ENCODE measurements at places on chromosomes 6 and 20.
A peak's percentile ranks its signal among the peaks of the same experiment; 100 is the strongest.

GRCh38 chr6:28263922-28264321 is 3.0 kb upstream of the ZSCAN26 start:
- H3K27ac ChIP-seq = no peak overlapping the region
- H3K4me3 ChIP-seq = no peak overlapping the region
- H3K27me3 ChIP-seq = peaks cover 52% of the 10 kb centered on the region
- H3K36me3 ChIP-seq = no peaks in the 10 kb centered on the region

- no peak overlapping the region for H3K4me3 ChIP-seq
- no peaks in the 10 kb centered on the region for H3K27me3 ChIP-seq
- H3K27ac ChIP-seq = peak overlapping the region; percentile 6
- H3K4me1 ChIP-seq = peaks cover 20% of the 10 kb centered on the region
- no peak for DNase-seq
Measured at GRCh38 chr20:32731882-32732266, 11.4 kb downstream of the COMMD7 start.

- no peaks in the 10 kb centered on the region for H3K27me3 ChIP-seq
- peak within 1 kb of the TSS; percentile 55 for H3K27ac ChIP-seq
- no peak for DNase-seq
- H3K4me3 ChIP-seq = no peak within 1 kb of the TSS
- no peaks in the 10 kb centered on the region for H3K36me3 ChIP-seq
Measured at GRCh38 chr20:36645998-36646397, at the start of gene SLA2. SLA2 (minus strand) TSS chr20:36646196; CDS start chr20:36641335, 4,861 bp downstream.

- H3K27me3 ChIP-seq = no peaks in the 10 kb centered on the region
- DNase-seq = peak; percentile 60
- H3K4me3 ChIP-seq = no peak overlapping the region
- no peaks in the 10 kb centered on the region for H3K36me3 ChIP-seq
Measured at GRCh38 chr6:71349395-71349794, 60.8 kb downstream of the OGFRL1 start.

- peaks cover 5% of the 10 kb centered on the region for H3K36me3 ChIP-seq
- DNase-seq = no peak
- H3K27ac ChIP-seq = no peak overlapping the region
- no peaks in the 10 kb centered on the region for H3K27me3 ChIP-seq
Measured at GRCh38 chr6:11214901-11215300, 17.6 kb downstream of the NEDD9 start.

DNA sequence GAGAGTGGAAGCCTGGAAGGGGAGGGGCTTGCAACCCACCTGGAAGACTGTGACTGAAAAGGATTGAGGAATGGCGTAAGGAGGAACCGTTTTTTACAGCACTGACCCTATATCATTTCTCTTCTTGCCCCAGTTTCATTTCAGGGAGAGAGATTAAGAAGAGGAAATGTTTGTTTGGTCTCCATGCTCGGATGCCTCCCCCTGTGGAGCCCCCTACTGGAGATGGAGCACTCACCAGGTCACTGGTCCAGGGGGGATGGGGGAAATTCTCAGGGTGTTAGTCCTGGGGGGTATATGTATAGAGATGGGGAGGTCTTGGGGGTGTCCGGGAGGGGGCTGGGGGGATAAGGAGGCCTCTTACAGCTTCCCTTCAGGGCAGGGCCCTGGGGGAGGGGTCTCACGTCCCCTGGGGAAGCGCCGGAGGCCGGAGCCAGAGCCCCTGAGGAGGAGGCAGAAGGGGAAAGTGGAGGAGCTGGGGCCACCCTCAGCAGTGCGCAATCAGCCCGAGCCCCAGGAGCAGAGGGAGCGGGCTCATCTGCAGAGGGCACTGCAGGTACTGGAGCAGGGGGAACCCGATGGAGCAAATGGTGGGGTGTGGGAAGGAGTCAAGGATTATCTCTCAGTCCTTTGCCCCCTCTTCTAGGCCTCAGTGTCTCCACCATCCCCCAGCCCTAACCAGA is 3.2 kb downstream of the CUTA start:
- H3K27ac ChIP-seq = peak overlapping the region; percentile 42
- peaks cover 44% of the 10 kb centered on the region for H3K4me1 ChIP-seq
- peak; percentile 67 for DNase-seq
- H3K4me3 ChIP-seq = peak overlapping the region; percentile 17
- H3K27me3 ChIP-seq = no peaks in the 10 kb centered on the region

DNA sequence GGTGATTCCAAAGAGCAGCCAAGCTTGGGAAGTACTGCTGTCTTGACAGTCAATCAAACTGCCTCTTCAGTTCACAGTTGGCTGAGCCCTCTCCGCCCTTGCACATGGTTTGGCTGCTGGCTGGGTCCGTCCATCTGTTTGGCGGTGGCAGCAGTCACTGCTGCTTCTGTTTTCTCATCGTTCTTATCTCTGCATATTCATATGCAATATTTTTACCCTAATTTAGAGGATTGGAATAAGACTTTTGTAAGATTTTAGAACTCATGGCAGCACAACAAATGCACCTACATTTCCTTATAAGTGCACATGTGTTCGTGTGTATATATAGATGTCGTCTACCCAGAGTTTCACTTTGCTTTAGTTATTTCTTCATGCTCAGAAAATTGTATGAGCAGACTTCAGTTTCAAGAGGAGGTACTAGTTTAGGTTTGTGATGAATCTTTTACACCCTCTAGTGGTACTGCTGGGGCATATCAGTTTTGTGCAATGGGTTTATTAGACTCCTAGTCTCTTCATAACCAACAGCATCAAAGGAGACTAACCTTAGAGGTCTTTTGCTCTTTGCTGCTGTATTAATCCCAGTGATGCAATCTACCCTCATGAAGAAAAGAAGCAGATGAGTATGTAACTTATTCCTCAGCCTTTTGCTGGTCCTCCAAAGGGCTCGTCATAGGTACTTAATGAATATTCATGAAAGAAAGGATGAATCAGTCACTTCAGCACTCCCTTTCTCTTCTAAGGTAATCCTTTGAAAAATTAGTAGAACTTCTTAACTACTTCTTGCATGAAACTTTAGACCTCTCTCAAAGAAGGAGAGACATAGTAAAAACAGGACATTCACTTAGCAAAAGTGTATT is 44.3 kb downstream of the KHDC1L start:
- H3K36me3 ChIP-seq = no peaks in the 10 kb centered on the region
- no peak overlapping the region for H3K4me3 ChIP-seq
- H3K4me1 ChIP-seq = 0 out of 2 replicates have a peak, but pooled peaks cover 2% of the 10 kb centered on the region
- no peak overlapping the region for H3K27ac ChIP-seq
